ENCODE measurements at places on chromosomes 16 and 17.
A peak's percentile ranks its signal among the peaks of the same experiment; 100 is the strongest.

- DNase-seq = no peak
Observed at GRCh38 chr16:75053791-75054555, 55.1 kb downstream of the ZNRF1 start.

GRCh38 chr17:72538901-72539352, 418.1 kb downstream of the SOX9 start:
- DNase-seq = no peak

- DNase-seq = no peak
Observed at GRCh38 chr17:81075307-81075706, 40.4 kb downstream of the BAIAP2 start.

DNA sequence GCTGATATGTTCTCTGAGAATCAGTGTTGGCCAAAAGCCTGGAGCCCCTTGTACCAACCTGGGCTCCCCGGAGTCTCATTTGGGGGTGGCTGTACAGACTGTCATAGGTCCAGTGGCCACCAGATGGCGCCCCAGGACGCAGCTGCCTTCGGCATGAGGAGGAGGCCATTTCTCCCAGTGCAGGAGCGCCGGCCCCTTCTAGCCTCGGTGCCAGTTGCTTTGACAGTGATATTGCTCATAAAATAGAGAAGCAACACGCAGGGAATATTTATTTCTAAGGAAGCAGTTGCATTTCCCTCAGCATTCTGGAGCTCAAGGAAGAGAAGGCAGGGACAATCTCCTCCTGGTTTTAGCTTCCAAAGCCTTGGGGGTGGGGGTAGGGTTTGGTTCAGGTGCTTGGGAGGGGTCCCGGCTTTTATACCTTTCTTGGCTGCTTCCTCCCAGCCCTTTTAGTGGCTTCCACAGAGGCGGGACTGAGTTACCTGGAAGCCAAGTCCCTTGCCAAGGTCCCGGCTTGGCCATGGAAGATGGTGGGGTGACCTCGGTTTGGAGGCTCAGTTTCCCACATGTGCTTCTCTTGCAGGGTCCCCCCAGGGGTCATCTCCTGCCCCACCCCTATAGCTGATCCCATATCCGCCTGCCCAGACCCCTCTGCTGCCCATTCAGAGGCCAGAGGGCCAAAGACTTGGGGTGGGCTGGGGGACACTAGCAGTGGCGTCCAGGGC, 117.8 kb upstream of the CDC42EP4 start:
- DNase-seq = peak; percentile 33

GRCh38 chr16:86512860-86513470, 2.6 kb downstream of the FOXF1 start:
- no peak for DNase-seq

DNA sequence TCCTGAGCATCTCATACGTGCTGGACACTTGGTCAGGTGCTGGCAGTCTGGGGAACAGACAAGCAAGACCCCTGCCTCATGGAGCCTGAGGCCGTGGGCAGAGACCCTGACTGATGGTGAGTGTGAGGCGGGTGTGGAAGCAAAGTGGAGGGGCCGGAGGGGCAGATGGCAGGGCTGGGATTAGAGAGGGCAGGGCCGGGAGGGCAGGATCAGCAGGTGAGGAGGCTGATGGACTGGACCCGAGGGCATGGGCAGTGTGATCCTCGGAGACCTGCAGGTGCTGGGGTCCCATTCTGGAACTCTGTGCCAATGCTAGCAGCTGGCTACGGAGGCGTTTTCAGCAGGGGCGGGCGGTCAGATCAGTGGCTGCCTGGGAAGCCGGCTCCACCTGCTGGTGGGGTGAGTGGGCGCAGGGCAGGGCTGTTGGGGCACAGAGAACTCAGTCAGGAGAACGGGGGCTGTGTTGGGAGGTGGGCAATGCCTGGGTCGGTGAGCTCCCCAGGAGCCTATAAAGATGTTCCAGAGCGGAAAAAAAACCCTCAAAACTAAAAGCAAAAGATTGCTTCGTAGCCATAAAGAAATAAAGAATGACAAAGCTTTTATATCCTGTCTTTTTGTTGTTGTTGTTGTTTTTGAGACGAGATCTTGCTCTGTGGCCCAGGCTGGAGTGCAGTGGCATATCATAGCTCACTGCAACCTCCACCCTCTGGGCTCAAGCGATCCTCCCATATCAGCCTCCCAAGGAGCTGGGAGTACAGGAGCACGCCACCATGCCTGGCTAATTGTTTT, 8.9 kb upstream of the C16orf74 start:
- DNase-seq = no peak

GRCh38 chr16:13344001-13344400, 442.6 kb downstream of the SHISA9 start:
- DNase-seq = no peak

DNA sequence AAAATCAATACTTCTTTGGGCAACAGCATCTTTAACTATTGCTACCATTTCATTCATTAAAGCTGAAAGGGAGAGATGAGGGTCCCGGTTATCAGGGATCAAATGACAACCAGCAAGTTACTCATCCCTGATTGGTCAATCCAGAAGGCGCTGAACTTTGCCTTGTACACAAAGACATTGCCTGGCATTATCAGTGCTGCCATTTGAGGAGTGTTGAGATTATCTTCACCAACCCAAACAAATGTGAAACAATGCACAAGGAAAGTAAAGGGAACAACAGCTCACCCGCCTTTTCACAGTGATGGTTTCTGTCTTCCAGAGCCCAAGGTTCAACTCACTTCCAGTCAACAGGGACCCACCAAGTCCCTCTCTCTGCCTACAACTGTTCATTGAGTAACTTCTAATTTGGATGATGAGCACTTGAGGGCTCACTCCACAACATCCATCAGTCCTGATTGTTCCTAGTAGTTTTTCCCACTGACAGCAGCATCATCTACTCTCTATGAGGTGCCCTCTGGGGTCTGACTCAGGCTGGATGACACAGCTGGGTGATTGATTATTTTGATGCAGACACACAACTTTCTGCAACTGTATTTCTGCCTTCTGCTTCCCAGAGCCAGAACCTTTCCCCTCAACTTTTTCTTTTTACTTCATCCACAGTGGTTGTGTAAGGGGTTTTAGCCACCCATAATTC, 32.0 kb downstream of the LYRM9 start:
- DNase-seq = no peak

DNA sequence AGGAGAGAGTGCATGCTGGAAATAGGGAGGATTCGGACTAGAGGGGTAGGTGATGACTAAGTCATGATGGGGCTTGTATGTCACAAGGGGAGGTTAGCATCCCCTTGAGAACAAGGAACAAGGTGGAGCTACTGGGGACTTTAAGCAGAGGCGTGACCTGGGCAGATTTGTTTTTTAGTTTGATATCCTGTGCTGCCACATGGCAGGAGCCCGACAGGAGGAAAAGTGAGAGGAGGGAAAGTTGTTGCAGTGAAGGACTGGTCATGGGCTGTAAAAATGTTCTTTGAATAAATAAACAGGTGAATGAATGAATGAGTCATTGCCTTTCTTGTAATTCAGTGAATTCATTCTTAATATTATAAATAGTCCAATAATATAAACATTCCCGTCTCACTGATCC, 365.1 kb upstream of the CDH5 start:
- DNase-seq = no peak

DNA sequence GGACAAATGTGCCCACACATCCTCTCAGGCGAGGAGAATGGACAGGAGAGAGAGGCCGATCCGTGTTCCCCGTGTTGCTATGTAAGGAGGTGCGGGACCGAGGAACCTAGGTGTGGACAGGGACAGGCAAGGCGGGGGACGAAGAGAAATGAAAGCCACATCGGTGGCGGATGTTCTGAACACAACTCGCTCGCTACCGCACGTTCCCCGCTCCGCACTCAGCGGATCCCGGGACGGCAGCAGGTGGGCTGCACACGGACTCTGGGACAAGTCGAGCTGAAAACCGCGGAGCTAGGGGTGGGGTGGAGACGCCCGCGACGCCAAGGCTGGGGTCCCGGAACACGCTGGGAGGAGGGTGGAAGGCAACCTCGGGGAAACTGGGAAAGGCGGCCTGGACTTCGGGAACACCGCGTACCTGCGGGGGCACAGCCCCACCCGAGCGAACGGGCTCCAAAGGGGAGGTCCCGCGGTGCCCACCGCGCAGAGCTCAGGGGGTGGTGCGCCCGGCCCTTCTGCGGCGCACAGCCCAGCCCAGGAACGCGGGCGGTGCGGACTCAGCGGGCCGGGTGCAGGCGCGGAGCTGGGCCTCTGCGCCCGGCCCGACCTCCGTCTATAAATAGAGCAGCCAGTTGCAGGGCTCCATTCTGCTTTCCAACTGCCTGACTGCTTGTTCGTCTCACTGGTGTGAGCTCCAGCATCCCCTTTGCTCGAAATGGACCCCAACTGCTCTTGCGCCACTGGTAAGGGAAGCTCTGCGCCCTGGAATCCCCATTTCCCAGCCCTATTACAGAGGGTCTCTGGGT, at the start of gene MT1E:
MT1E (plus strand) TSS at position 642 of the 803 bp plus-strand sequence; CDS start at position 713, 71 bp downstream.
- peak; percentile 61 for DNase-seq

GRCh38 chr17:3535253-3535995, 22.2 kb downstream of the TRPV3 start:
- peak; percentile 47 for DNase-seq

GRCh38 chr16:9033125-9033830, 58.2 kb upstream of the HAPSTR1 start:
- DNase-seq = no peak

DNA sequence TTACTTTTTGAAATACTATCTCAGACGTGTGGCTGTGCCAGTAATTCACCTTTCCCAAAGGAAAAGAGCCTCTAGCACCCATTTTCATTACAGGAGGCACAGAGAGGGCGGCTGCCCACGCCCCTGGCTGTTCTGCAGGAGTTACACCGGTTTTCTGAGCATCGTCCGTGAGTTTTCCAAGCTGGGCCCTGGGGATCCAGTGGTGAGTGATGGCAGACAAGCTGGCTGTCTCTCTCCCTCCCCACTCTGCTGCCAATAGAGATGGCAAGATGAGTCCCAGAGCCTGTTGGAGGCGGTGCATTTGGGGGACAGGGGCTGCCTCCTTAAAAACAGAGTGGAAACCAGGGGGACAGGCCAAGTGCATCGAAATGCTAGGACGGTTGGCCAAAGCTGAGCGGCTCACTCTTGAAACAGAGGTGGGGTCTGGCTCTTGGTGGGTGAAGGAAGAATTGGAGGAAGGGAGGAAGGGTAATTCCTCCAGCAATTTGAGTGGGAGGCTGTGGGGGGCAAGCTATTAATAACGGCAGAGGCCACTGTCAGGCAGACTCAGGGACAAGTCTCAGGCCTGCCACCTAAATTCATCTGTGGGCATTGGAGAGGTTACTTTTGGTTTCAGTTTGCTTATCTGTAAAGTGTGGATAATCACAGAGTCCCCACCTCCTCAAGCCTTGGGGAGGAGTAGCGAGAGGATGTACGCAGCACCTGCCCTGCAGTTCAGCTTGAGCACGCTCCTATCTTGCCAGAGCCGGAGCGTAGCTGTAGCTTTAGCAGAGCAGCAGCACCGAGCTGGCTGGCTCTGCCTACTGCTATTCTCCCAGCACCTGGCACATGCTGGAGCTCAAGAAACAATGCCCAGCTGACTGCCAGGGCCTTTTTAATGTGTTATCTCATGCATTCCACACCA, 7.5 kb upstream of the NOS2 start:
- no peak for DNase-seq

- DNase-seq = no peak
Observed at GRCh38 chr16:84369105-84369504, 767 bp downstream of the ATP2C2 start.

GRCh38 chr16:55435387-55435786, 43.6 kb upstream of the MMP2 start:
- no peak for DNase-seq

DNA sequence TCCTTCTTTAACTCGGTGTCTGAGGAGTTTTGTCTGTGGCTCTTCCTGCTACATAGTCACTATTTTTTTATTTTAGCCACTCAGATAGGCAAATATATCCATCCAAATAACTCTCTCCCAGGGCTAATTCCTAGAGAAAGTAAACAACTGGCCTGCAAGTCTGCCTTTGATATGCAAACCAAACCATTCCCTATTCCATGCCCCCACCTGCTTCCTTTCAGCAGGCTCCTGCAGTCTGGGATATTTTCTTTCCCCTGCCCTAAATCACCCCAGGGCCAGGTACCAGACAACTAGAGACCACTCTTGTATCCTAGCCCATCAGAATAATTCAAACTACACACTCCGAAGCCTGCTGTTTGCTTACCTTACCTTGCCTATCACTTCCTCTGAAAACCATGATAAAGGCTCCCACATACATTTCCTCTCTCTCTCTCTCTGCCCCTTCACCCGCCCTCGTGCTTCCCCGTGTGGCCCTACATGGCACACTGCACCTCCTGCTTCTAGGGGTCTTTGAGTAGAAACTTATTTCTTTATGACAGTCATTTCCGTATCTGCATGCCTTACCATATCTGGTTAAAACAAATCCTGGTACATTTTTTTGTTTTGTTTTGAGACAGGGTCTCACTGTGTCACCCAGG, 8.3 kb downstream of the CD300H start:
- DNase-seq = no peak

DNA sequence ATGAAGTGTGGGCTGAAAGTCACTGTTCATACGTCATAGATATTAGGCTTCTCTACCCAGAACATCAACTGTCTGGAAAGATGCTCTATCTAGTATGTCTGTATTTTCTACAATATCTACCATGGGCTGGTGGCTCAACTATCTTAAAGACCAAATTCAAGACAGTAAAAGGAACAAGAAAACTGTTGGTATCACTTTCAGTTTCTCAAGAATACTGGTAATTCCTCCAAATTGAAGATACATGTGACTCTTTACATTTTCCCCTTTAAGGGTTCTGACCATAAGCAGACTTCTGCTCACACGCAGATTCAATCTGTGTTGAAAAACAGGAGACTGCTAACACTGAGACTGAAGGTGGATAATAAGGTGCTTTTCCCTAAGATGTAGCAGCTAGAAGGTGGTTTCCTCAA, 24.2 kb downstream of the XPO6 start:
- DNase-seq = no peak

Data from fibroblast of skin of left quadriceps (primary cell).